ENCODE measurements at places on chromosomes 11 and 22.

DNA sequence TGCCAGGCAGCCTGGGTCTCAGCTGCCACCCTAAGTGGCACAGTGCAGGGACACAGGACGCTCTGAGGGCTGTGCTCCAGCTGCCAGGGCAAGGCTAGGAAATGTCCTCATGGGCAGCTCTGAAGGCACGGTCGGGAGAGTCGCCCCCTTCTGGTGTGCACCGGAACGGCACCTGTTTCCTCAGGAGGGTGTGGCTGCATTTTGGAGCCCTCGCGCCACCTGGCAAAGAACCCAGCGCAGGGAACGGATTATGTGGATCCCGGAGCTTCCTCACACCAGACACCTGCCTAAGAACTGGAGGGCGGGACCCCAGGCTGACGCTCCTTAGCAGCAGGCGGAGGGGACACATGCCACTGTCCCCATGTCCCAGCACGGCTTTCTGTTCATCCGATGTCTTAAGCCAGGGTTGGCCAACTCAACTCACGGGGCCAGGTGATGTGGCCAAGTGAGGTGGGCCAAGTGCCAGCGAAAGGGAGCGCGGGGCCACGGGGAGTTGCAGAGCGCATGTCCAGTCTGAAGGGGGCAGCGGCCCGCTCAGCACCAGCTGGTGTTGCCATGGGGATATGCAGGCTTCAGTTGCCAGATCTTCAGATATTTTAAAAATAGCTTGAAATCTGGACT, 5.1 kb upstream of the SLC22A8 start:
- peak; percentile 13 for DNase-seq

GRCh38 chr11:78266451-78266850, 77.7 kb downstream of the USP35 start:
- no peak for DNase-seq

DNA sequence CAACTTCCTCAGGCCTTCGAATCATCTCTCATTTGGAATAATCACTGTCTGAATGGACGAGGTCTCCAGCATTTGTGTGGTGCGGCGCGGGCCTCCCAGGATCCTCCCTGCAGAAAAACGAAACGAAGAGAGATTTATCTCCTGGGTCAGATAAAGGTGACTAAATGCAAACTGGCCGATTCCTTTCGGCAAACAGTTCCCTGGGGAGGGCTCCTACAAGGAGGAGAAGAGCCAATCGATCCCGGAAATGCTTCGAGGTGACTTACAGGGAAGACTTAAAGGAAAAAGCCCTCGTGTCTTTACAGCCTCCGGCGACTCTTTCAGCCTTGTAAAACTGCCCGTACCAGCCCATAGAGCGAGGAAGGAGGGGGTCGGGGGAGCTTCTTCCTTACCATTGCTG, 126.5 kb downstream of the MIAT start:
- DNase-seq, result no peak

- DNase-seq, result no peak
Observed at GRCh38 chr11:133559833-133560471, 27.7 kb upstream of the OPCML start.

GRCh38 chr11:43582024-43582862, 98.3 kb upstream of the HSD17B12 start:
- no peak for DNase-seq

- DNase-seq, result no peak
Observed at GRCh38 chr11:7467652-7468051, 17.7 kb upstream of the OLFML1 start.

DNA sequence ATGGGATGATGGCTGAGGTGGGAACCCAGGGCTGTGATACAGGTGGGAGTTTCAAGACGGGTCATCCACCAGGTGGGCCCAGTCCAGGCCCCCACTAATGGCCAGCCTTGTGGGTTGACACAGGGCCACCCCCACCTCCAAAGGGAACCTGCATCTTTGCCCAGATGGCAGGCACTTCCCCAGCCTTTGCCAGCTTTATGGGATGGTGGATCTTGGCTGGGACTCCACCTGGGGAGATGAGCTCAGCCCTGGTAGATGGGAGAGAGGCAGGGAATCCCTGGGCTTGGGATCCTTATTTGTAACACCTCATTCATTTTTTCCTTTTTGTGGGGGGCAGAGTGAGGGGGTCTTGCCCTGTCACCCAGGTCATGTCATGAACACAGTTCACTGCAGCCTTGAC, 33.4 kb downstream of the CD82 start:
- no peak for DNase-seq

DNA sequence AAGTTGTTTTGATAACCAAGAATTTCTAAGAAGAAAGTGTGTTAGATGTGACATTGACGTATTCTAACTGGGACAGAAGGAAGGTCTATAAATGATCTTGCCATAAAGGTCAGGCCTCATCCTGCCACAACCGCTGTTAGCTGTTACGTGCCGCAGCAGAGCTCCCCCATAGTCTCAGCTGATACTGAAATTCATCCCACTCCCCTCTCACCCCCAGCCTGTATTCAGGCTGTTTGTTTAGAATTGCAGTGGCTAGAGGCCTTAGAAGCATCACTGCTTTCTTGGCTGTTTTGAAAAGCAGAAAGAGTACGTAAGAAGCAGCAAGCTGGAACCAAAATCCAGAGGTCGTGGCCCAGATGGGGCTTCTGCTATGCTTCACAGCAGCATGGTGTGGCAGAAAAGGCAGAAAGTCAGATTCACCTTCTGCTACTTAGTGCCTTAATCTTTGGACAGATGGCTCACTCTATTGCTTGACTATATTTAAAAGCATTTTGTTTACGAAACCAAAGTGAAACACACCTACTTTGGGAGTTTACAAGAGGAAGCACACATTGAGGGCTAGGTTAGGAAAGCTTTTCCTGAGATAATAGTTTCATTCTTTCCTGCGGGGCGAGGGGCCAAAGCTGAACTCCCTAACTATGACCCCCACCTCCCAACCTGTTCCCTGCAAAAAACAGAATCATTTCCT, 950 bp upstream of the LAYN start:
- DNase-seq, result no peak

DNA sequence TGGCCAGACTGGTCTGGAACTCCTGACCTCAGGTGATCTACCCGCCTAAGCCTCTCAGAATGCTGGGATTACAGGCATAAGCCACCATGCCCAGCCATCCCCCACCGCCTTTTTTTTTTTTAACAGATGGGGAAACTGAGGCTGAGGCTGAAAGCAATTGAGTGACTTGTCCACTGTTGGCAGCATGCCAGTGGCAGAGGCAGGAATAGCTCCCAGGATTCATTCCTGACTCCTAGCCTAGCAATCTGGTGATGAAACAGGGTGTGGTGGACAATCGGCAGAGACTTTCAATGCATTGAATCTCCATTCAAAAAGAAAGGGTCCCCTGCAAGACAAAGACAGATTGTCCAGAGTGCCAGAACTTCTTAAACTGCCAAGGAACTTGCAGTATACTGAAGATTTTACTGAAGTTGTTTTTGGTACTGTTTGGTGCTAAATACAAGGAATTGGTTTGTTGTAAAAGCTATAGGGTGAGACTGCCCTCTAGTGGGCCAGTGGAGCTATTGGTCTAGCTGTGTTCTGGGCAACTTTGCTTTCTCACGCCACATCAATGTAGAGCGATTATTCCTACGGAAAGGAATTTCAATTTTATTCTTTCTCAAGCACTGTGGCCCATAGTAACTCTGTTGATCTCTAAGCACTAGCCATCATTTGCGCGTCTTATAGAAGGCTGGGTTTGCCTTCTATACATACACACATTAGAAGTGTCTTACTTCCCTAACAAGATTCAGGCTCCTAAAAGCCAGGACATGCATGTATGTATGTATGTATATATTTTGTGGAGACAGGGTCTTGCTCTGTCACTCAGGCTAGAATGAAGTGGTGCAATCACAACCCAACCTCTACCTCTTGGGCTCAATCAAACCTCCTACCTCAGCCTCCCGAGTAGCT, 21.0 kb downstream of the C22orf31 start:
- peak; percentile 66 for DNase-seq

GRCh38 chr11:46108751-46109150, 12.5 kb downstream of the PHF21A start:
- no peak for DNase-seq

DNA sequence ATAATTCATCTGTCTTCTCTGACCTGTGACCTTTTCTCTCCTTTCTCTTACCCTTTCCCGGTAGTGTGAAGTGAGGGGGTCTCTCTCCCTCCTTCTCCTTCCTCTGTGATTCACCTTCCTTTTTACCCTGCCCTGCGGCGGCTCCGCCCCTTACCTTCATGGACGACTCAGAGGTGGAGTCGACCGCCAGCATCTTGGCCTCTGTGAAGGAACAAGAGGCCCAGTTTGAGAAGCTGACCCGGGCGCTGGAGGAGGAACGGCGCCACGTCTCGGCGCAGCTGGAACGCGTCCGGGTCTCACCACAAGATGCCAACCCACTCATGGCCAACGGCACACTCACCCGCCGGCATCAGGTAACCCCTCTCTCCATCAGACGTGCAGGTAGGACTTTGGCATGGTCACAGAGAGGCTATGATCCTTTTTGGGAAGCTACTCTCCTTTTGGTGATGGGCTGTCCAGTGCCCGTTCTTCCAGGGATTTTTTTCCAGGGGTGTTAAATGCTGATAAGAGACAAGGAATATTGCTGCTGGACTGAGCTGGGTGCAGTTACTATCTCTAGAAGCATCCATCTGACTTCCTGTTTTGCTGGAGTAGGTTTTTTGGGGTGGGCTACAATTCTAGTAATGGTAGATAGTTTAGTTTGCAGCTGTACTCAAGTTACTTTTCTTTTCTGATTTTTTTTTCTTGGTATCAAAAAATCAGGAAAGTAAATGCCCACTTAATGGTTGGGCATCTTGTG, 29.9 kb downstream of the CTNND1 start:
- DNase-seq, result no peak

DNA sequence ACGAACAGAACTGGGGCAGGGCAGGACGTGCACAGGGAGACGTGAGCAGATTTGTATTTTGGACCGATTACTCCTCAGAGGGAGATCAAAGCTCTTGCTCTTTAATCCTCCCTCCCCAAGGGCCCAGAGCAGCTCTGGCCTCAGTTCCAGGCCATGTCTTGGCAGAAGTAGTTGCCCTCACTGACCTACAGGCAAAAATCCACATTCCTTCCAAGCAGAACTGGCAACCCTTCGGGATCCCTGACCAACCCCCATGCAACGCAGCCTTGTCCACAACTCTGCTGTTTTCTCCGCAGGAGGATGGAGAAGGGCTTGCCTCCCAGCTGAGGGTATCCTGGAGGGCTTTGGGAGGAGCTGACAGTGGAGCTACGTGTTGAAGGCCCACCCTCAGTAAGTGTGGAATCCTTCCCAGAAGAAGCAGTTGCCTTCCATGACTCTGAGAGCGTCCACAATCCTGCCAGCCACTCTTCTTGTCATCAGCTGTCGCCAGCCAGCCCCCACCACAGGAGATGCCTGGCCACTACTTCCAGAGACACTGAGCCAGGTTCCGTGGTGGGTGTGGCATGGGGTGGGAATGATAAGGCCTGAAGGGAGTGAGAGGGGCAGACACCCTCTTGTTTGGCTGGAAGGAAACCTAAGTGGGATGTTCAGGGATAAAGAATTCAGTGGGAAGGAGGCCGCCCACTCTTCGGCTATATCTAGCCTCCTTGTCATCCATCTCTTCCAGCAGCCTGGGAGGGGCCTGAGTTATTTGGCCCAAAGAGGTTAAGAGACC, 68.1 kb downstream of the PDE2A start:
- DNase-seq, result no peak

DNA sequence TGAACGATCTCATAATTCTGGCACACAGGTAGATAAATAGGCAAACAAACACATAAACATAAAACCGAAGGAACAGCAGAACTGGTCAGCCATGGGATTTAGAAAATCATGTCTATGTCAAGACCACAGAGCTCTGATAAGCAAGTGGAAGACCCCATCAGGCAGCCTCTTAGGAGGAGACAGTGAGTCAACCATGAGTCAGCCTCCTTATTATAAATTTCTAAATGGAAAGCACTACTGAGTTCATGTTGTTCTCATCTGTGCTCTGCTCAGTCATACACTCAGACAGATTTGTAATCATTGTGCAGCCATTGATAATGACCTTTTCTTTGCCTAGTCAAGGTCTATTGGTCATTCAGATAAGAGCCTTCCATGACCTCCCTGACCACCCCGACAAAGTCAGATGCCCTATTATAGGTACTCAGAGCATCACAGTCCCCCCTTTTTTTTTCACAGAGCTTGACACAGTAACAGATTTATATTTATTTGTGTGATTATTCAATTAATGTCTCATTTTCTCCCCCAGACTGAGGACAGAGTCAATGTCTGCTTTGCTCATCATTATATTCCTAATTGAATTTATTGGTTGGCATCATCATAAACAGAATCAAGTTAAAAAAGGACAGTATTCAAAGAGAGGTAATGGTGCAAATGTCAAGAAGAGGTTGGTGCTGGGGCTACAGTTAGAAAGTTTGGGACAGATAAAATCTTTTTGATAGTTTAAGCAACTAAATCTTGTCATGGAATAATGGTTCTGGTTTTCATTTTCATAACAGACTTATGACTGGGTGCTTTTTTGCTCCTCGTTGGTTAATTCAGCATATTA, 579.7 kb upstream of the CCDC90B start:
- DNase-seq, result no peak

GRCh38 chr11:82682003-82682751, 51.5 kb downstream of the FAM181B start:
- DNase-seq, result no peak

GRCh38 chr11:134921938-134922337, 509.9 kb upstream of the B3GAT1 start:
- DNase-seq, result no peak

GRCh38 chr22:27404441-27404840, 397.1 kb downstream of the MN1 start:
- no peak for DNase-seq

DNA sequence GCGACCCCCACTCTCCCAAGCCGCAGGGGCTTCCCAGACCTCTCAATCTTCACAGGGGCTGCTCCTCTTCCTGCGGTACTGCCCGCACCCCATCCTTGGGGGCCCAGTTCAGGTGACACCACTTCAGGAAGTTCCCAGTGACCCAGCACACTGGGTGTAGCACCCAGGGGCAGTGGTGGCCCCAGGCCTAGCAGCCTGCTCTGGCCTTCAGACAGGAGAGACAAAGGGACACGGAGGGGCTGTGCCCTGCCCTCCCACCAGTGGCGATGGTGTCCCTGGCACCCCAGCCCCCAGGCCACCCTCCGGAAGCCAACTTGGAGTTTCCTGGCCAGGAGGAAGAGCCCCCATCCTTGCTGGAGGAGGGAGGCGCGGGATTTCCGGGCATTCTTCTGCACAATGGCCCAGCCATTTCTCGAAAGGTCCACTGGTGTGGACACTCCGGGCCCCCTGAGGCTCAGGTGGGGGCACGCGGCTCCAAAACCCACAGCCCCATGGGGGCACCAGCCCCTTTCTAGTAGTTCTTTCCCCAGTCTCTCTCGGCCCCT, 978 bp upstream of the CLDN5 start:
- DNase-seq, result no peak

GRCh38 chr11:118092907-118093571, 6.3 kb upstream of the SMIM35 start:
- no peak for DNase-seq
